ENCODE measurements at places on chromosomes 4 and X.

- no peak for DNase-seq
These were observed 129.8 kb downstream of the SORBS2 start for GRCh38 chr4:185682236-185682635.

DNA sequence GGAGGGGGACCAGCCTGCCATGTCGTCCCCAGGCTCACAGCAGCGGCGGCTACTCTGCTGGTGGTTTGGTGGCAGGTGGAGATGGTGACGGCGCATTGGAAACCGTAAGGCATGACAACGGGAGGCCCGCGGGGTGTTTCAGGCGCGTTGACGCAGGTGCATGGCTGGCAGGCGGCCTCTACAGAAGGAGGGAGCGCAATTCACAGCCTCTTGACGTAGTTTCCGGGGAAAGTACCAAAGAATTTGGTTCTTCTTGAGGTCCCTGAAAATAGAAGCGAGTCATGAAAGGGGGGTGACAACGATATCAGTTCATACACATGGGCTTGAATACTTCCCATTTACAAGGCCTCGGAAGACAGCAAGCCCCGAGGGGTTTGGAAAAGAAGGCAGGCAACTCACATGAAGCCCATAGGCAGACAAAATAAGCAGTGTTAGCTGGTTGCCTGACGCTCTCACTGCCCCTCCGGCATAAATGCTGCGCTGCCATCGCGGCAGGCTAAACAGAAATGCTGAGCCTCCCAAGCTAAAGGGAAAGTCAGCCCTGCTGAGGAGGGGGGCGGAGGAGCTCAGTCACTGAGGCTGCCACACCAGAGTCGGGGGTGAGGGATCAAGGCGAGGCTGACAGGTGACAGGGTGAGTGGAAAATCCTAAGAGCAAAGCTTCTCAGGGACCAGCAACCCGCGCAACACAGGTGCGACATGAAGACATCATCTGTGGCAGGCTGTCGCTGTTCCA is 52.3 kb upstream of the PDLIM3 start:
- peak; percentile 34 for DNase-seq

- DNase-seq, result no peak
These were observed 29.4 kb downstream of the DTHD1 start for GRCh38 chr4:36310793-36311192.

DNA sequence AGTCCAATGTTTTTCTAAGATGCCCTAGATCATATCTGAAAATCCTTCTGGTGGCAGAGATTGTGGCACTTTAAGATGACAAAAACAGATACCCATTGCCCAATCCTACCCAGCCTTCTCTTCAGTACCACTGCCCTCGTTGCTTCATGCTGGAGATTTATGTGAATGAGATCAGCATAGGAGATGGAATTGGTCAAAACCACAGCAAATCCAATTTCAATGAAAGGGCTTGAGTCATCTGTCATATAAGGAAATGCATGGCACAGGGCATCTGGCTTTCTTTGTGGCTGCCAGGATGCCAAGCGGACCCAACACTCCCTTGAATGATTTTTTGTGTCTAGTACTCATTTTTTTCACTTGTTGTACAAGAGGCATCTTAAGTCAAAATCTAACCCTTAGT is 16.8 kb downstream of the AFF2 start:
- no peak for DNase-seq

GRCh38 chr4:160716551-160716950 is 1447.2 kb downstream of the FSTL5 start:
- no peak for DNase-seq

GRCh38 chr4:83389037-83389720 is 54.5 kb upstream of the HPSE start:
- DNase-seq, result no peak

DNA sequence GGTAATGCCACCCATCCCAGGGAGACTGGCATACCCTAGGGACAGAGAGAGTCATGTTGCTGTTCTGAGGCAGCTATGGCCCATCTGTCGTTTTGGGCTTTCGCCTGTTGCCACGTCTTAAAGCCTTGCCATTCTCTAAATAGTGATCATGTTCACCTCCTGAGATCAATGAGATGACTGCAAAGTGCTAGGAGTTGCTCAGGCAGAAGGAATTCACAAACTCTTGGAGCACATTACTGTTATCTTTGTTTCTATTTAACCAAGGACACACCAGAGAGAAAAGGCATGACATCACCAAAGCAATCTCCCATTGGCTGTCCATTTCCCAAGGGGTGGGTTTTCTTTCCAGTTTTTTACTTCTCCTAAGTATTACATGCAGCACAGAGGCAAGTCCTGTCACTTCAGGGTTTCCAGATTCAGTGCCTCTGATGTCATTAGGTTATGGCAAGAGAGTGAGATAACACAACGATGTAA is 37.1 kb upstream of the SETD7 start:
- no peak for DNase-seq

GRCh38 chrX:52213276-52213675 is 28.6 kb downstream of the MAGED4 start:
- DNase-seq, result no peak

DNA sequence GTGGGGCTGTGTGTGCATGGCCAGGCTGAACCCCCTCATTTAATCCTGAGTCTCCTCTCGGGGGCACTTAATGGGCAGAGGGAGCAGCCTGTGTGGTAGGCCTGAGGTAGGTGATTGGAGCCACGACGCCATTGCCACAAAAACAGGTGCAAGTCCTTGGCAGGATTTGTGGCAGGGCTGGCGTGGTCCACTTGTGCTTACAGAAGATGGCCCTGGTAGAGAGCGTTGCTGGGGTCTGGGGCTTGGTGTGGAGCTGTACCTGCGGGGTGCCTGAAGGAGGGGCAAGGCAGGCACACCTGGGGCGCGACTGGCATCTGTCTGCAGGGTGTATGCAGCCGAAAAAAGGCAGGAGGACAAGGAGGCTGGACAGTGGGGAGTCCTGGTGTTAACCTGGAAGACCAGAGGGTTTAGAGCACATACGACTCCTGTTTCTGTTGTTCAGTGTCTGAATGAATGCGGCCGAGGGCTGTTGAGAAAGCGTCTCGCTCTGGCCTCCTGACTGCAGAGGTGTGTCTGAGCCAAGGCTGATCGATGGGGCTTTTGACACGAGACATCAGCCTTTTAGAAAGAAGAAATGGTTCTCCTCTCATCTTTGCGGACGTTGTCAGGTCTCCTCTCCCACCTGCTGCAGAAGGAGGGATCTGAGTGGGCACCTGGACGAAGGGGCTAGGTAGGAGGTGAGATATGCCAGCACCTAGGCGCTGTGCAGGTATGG is 52.0 kb downstream of the TBC1D14 start:
- no peak for DNase-seq

DNA sequence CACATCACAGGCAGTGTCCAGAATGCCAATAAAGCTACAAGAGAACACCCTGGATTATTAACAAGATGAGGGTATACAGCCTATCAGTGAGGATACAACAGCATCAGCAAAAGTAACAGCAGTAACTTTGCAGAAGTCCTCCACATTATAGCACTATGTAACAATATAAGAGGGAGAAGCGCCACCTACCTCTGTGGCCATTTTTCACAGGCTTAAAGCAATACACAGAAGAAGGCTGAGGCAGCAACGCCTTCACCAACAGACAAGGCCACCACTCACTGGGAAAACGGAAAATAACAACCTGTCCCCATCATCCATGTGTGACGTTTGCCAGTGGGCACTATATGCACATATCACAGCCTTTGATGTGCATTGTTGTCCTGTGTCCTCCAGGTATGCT is 12.5 kb downstream of the RTL8B start:
- no peak for DNase-seq

DNA sequence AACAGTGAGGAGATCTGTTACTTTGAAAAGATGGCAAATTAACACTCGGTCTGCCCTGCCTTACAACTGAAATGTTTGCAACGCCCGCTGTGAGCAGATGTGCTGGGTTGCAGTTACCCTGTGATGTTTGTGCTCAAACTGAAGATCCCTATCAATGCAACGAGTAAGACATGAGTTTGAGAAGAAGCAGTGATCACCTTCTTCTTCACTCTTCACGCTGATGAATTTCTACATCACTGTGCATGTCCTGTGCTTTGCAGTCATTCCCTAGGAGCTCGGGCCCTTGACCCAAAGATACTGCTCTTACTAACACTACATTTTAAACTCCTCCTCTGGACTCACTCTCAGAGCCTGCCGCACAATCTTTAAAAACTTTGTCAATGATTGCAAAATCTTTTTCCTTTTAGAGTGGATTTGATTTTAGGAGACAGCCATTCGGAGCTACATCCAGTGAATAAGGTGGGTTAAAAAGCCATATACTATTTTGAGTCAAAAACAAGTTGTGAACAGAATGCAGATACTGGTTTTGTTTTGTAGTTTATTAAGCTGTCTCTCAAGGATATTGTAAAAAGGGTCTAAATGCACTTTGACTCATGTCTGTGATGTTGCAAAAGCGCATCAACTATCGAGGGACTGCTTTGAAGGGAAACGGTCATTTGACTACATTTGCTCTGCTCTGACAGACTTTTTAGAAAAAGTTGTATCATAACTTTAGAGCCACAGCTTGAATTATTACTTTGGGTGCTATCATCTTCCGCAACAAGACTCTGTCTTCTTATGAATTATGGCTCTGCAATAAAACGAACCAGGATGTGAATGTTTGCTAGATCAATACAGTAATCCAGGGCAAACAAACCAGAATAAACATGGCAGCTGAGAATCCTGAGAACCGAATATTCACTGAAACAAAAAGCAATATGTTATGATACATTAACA is 5.7 kb upstream of the RHOH start:
- no peak for DNase-seq

GRCh38 chrX:40152173-40152711 is 54.5 kb upstream of the BCOR start:
- no peak for DNase-seq

GRCh38 chrX:101759000-101759399 is 99.3 kb upstream of the ARMCX2 start:
- no peak for DNase-seq

- DNase-seq, result peak; percentile 42
These were observed 441 bp downstream of the SLC9B2 start for GRCh38 chr4:103075894-103076746.

DNA sequence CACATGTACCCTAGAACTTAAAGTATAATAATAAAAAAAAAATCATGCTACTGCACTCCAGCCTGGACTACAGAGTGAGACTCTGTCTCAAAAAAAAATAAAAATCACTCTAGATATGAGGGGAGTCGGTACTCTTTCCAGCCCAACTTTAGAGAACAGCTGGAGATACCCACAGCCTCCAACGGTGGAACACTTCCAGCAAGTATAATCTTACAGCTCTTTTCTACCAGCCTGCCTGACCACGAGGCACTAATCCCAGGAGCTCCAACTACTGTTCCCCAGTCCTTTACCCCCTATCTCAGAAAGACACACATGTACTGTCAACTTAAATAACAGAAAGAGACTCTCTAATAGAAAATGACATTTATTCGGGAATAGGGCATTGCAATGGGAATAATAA is 46.8 kb downstream of the STEEP1 start:
- DNase-seq, result no peak

DNA sequence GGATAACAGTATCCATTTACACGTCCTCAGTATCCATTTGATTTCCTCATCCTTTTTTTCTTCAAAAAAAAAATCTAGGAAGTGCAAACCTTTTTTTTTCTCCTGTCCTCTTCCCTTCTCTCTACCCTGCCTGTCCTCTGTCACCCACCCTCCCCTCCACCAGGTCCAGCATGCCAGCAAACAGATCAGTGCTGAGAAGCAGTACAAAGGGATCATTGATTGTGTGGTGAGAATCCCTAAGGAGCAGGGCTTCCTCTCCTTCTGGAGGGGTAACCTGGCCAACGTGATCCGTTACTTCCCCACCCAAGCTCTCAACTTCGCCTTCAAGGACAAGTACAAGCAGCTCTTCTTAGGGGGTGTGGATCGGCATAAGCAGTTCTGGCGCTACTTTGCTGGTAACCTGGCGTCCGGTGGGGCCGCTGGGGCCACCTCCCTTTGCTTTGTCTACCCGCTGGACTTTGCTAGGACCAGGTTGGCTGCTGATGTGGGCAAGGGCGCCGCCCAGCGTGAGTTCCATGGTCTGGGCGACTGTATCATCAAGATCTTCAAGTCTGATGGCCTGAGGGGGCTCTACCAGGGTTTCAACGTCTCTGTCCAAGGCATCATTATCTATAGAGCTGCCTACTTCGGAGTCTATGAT is 1.7 kb downstream of the SLC25A4 start:
- DNase-seq, result no peak

DNA sequence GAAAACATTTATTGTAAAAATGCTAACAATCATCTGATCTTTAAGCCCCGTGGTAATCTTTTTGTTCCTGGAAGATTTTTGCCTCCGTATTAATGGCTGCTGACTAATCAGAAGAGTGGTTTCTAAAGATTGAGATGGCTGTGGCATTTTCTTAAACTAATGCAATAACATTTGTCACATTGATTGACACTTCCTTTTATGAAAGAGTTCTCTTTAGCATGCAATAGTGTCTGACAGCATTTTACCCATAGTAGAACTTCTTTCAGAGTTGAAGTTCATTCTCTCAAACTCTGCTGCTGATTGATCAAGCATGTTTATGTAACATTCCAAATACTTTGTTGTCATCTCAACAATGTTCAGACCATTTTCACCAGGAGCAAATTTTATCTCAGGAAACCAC is 26.8 kb upstream of the UGT2B4 start:
- no peak for DNase-seq

DNA sequence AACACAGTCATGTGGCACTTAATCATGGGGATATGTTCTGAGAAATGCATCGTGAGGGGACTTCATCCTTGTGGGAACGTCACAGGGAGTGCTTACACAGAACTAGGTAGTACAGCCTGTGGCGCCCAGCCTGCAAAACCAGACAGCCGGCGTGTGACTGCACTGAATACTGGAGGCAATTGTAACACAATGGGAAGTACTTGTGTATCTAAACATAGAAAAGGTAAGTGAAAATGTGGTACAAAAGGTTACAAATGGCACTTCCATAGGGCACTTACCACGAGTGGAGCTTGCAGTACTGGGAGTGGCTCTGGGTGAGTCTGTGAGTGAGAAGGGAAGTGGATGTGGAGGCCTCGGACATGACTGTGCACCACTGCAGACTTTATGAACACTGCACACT is 5.2 kb downstream of the TLR3 start:
- no peak for DNase-seq

GRCh38 chrX:75155447-75155826 is 646 bp downstream of the ABCB7 start:
- DNase-seq, result no peak

DNA sequence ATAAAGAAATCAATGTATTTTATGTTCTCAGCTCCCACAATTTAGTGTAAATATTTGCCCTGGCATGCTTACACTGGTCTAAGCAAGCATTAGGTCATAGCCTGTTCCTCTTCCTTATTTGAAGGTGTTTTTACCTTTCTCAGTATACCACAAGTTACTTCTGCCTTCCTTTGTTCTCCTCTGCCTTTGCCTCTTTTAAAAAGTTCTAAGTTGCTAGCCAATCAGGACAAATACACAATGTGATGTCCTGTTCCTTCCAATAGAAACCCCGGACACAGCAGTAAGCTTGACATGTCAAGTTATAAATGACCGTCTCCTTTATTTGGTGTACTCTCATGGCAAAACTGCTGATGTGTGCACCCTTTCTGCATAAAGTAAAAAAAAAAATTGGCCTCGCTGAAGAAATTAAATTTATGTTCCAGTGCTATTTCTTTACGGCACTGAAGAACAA is 49.4 kb downstream of the UGT2B10 start:
- no peak for DNase-seq

GRCh38 chr4:99624141-99624719 is 33.4 kb downstream of the C4orf54 start:
- no peak for DNase-seq

- no peak for DNase-seq
These were observed 748.7 kb downstream of the TRIML1 start for GRCh38 chr4:188887905-188888304.

GRCh38 chr4:110245577-110245976 is 47.2 kb upstream of the ELOVL6 start:
- DNase-seq, result no peak

GRCh38 chr4:174467107-174467506 is 55.2 kb downstream of the HPGD start:
- no peak for DNase-seq

Data from activated CD4-positive, alpha-beta T cell treated with anti-CD3 and anti-CD28 coated beads for 24 hours (primary cell).